ENCODE measurements at places on chromosomes 7 and 10.

GRCh38 chr7:123210986-123211385 is 11.2 kb upstream of the SLC13A1 start:
- DNase-seq = no peak

DNA sequence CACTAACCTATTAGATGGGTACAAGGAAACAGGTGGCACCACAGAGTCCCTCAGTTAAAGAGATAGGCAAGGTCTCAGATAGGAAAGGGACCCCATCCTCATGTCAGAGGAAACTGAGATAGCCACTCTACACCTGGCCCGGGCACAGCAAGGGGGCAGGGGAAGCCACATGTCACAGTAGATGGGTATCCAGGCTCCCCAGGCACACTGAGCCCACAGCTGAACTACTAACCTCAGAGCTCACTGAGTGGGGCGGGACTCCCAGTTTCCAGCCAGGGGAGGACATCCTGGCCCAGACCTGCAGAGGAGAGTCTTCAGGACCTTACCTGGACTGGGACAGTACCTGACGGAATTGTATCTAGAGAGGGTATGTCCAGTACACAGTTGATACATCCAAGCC is 3.7 kb upstream of the CDHR1 start:
- no peak for DNase-seq

GRCh38 chr7:111839261-111839660 is 277.0 kb upstream of the IMMP2L start:
- no peak for DNase-seq

GRCh38 chr10:47031211-47031900 is 120.1 kb downstream of the PTPN20 start:
- DNase-seq = no peak

DNA sequence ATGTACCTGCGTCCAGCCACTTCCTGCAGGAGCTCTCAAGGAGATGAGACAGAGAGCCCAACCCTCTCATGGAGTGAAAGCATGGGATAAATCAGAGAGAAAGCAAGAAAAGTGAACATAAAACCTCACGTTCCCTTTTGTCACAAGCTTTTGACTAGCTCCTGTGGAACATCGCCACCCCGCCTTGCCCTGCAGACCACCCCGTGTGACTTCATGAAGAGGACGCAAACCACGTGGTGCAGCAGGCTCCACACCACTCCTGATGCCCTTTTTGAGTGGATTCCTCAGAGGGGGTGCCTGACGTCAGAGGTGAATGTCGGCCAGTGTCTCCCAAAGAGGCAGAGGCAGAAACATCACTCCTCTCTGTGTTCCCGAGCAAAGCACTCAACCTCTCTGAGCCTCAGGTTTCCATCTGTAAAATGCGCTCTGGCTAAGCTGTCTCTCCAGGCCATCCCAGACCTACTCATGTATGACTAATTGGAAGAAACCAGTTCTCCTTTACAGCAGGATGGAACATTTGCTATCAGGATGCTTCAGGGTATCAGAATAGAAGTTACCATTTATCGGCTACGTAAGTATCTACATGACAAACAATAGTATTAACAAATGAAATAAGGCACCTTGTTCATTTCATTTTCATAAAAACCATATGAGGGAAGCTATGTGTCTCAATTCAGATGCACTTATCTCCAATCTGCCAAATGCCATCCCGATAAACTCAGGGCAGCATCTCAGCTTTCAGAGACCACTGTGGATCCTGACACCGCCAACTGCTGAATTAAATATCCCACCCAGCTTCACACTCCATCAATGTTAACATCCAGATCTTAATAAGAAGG is 5.3 kb downstream of the ZNF488 start:
- no peak for DNase-seq

DNA sequence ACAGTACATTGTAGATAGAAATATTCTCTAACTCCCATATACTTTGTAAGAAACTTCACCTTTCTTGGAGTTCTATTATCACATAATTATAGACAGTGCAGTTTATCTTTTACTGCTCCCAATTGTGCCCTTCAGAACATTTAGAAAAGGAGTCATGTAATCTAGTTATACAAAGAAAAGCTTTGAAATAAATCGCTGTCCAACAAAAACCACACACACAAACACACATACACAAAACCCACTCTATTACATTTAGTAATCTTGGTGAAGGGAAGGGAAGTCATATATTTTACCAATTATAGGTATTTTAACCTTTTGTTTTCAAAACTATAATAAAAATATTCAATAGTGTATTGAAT is 26.9 kb downstream of the ARL4A start:
- no peak for DNase-seq

- DNase-seq = no peak
Observed at GRCh38 chr10:124693801-124694416, 50.3 kb downstream of the FAM53B start.

GRCh38 chr10:69951658-69952057 is 101.0 kb upstream of the MACROH2A2 start:
- no peak for DNase-seq

DNA sequence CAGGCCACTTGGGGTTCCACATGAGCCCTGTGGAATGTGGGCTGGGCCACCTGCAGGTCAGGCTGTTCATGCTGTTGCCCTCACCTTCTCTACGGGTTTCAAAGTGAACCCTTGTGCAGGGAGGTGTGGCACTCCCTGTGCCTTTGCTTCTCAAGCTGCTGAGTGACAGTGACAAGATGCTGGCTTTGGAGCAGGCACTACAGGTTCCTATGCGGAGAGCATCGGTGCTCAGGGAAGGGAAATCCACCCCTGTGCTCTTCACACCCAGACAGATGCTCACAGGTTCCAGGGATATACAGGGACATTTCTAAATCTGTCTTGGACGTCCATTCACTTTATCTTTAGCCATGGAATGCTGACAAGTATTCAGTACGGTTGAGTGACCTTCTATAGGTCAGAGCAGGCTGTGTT is 1005.0 kb downstream of the LRMDA start:
- DNase-seq = no peak

DNA sequence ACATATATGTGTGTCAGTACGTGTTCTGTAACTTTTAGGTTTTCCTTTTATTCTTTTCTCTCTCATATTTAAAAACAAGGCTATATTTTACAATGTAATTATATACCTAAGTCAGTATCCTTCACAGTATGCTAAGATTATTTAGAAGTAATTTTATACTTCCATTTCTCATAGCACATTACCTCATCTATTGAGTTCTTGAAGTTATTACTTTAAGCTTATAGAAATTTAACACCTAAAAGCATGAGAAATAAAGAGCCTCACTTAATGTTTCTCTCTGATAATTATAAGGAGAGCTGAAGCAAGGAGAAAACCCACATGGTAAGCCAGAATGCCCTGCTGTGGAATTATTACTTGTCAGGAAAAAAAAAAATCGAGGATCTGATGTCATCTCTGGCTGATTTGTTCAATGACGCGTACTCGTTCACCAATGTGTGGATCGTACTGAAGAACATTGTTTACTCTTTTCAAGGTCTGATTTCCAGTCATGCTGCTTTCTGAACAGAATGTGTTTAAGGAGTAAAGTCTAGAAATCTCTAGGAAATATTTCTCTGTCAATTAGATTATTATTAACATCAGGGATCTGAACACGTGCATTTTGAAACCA is 21.9 kb downstream of the CACNB2 start:
- DNase-seq = no peak

DNA sequence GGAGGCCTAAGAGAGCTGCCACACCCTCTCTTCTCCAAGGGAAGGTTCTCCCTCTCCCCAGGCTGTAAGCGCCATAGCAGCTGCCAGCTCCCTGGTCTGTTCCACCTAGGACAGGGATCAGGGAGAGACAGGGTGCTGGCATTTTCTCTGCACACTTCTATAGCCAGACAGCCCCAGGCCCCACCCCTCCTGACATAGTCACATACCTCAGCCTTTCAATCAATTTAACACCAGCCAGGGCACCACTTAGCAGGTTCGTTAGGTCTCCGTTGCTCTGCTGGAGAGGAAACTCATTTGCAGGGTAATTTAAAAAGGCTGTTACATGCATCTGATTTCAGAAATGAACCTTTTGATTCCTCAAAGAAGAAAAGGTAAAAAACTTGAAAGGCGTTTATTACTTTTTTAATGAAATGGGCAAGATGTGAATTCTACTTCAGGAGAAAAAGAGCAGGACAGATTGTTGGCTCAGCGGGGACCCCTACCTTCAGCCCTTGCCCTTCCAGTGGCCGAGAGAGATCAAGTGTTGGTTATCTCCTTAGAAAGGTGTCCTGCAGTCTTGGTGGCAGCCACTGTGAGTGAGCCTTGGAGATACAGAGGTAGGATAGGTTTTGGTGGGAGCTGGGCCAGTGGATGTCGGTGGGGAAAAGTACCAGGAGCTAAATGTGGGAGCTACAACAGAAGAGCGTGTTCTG is 180.5 kb upstream of the GALNT17 start:
- DNase-seq = no peak

GRCh38 chr10:76432016-76433012 is 1000.9 kb downstream of the LRMDA start:
- peak; percentile 24 for DNase-seq

GRCh38 chr10:52566471-52567246 is 205.9 kb downstream of the MBL2 start:
- DNase-seq = no peak

DNA sequence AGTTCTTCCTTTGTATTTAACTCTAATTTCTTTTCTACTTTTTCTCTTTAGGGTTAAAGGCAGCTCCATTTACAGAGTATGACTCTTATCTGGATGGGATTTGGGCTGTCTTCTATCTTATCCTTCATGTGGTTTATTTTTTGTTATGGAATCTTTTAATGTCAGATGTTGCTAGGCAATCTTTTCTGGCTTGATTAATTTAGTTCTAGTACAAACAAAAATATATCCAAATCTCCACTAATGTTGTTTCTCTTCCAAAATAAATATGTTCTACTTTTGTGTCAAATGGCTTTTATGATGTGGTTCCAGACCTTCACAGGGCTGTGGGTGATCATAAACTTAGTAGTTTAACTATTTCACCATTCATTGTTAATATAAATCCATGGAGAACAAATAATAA is 246.9 kb downstream of the AHR start:
- no peak for DNase-seq

DNA sequence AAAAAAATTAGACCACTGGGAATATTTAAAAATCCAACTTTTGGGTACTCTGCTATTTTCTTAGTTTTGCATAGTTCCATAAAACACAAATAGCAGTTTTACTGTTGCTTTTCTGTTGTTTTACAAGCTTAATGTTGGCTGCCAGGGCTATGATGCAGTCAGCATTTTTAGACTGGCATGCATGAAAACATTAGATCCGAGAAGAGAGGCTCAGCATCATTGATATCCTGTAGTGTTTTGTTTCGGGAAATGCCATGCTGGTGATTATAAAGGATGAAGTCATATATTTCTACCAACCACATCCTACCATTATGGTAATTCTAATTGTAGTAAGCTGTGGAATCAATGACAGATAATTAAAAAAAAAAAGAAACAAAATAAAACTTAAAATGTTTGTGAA is 104.6 kb downstream of the MBL2 start:
- no peak for DNase-seq

DNA sequence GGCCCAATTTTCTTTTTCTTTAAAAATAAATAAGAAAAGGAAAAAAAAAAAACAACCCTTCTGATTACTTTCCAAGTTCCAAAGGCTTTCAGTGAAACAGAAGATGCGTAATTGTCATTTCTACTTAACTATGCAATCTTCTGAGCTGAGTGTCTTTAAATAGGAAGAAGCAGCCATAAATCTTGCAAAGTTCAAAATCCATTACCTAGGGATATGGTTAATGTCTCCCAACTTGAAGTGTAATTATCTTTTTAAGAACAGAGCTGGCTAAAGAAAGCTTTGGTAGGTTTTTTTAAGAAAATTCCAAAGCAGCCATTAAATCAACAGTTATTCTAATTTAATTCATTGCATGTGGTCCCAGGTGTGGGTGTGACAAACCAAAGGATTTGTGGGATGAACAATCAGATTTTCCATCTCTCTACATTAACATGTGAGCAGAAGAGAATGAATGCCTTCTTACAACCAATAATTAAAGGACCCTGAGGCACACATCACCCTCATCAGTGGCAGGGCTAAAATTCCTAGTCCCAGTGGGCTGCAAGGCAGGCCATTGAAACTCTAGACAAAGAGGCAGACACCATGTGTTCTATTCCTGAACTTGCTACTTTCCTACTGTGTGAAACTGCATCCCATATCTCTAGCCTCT is 419.2 kb downstream of the REEP3 start:
- no peak for DNase-seq

- no peak for DNase-seq
Observed at GRCh38 chr10:58833771-58834561, 321.3 kb downstream of the BICC1 start.

GRCh38 chr7:1059200-1060091 is 15.1 kb downstream of the GPR146 start:
- peak; percentile 87 for DNase-seq

DNA sequence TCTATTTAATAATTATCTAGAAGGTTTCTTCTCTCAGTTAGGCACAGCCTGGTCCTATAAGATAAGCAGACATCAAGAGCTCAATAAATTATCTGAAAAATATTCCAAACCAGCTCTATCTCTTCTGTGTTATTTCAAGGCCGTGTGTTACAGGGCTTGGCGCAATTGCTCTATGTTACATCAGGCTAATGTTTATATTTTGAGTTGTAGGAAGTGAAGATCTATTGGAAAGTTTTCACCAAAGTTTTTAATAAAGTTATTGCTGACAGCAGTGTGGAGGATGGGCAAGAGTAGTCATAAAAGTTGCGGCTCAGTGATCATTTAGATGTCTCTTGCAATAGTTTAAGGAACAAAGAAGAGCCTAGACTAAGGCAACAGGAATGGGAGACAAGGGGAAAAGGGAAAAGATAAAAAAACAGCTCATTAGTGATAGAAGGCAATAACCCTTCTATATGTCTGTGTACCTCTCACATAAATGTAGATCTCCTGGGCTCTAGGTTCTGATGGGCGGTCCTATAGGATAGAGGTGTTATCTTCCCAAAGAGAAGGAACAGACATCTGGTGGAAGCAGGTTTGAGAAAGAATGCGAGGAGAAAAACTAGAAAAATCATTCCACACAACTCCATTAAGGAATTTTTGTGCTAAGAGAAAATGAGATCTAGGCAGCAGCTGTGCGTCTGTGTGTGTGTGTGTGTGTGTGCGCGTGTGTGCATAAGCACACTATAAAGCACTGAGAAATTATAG is 5.9 kb upstream of the ANKRD7 start:
- no peak for DNase-seq

DNA sequence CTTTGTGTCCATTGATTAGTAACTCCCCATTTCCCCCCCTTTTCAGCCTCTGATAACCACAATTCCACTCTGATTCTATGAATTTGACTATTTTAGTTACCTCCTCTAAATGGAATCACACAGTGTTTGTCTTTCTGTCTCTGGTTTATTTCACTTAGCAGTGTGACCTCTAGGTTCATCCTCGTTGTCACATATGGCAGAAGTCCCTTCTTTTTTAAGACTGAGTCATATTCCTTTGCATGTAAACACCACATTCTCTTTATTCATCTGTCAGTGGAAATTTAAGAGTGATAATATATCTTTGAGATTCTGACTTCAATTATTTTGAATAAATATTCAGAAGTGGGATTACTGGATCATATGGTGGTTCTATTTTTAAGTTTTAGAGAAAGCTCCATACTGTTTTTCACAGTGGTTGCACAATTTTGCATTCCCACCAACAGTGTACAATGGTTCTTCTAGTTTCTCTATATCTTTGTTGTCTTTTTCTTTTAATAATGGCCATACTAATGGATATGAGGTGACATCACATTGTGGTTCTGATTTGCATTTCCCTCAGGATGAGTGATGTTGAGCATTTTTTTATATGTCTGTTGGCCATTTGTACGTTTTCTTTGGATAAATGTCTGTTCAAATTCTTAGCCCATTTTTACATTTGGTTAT is 126.1 kb upstream of the GRB10 start:
- DNase-seq = no peak

- no peak for DNase-seq
Observed at GRCh38 chr10:29926693-29927048, 132.7 kb downstream of the JCAD start.
